HuH-7.5 (cell line): ENCODE measurements at places on chromosomes 4 and X.

DNA sequence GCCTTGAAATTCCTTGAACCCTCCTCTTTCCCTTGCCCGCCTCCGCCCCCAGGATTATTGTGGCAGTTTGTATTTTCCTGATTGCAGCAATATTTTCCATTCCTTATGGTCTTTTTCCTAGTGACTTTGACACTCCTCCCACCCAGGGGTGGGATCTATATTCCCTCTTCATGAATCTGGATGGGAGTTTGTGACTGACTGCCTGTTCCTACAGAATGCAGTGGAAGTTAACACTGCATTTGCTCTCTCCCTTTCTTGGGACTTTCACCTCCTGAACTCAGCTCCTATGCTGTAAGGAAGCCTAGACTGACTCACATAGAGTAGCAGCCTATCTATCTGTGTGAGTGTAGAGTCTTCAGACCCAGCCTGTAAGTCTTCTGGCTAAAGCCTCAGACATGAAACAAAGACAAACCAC is 2.2 kb downstream of the FUNDC2 start:
- DNase-seq = no peak

- no peak for DNase-seq
These were observed 74.6 kb downstream of the ANAPC4 start for GRCh38 chr4:25451676-25452075.

- no peak for DNase-seq
These were observed 111.4 kb upstream of the RXFP1 start for GRCh38 chr4:158410272-158410671.

GRCh38 chr4:795726-796119 is 30.2 kb downstream of the CPLX1 start:
- no peak for DNase-seq

GRCh38 chrX:150644422-150644821 is 48.8 kb upstream of the MTMR1 start:
- no peak for DNase-seq

GRCh38 chrX:108053218-108053617 is 8.4 kb downstream of the VSIG1 start:
- no peak for DNase-seq

GRCh38 chr4:38135201-38135600 is 175.0 kb downstream of the PTTG2 start:
- no peak for DNase-seq

- DNase-seq = no peak
These were observed 29.5 kb upstream of the RAB39B start for GRCh38 chrX:155293771-155294170.

- DNase-seq = no peak
These were observed 697.5 kb upstream of the GNPDA2 start for GRCh38 chr4:45423896-45424295.

- DNase-seq = no peak
These were observed 99.8 kb downstream of the AFAP1 start for GRCh38 chr4:7839856-7840255.

GRCh38 chr4:94011190-94011589 is 182.6 kb downstream of the ATOH1 start:
- DNase-seq = no peak

DNA sequence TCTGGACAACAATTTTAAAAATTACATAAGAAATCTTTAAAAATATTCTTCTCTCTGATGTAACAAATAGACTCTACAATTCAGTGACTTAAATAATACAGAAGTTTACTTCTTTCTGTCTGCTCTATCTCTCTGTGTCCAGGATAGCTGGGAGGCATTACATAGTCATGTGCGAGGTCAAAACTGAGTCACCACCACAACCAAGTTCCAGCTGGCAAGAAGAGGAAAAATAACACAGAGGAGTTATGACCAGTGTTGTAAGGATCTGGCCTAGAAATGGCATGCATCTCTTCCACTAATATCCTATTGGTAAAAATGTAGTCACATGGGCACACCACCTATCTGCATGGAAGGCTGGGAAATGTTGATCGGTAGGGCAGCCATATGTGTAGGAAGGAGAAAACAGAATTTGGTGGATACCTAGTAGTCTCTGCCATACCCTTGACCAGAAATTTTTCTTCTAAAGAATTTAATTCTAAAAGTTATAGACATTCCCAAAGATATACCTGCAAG is 39.4 kb upstream of the WDFY3 start:
- no peak for DNase-seq

DNA sequence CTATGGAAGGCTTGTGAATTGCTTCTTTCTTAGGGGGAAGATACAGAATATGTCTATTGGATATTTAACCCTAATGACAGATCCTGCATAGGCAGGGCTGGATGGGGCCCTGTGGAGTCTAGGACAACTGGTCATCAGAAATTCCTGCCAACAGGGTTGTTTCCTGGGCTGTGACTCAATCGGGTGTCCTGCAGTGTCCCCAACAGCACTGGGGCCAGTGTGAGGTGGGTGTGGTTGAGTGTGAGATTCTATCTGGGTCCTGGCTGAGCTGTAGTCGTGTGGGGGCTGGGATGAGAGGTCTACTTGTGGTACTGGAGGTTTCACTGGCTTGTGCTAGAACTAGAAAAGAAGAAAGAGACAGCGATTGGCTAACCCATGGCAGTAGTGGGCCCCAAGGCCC is 87.3 kb upstream of the WDR1 start:
- DNase-seq = no peak

DNA sequence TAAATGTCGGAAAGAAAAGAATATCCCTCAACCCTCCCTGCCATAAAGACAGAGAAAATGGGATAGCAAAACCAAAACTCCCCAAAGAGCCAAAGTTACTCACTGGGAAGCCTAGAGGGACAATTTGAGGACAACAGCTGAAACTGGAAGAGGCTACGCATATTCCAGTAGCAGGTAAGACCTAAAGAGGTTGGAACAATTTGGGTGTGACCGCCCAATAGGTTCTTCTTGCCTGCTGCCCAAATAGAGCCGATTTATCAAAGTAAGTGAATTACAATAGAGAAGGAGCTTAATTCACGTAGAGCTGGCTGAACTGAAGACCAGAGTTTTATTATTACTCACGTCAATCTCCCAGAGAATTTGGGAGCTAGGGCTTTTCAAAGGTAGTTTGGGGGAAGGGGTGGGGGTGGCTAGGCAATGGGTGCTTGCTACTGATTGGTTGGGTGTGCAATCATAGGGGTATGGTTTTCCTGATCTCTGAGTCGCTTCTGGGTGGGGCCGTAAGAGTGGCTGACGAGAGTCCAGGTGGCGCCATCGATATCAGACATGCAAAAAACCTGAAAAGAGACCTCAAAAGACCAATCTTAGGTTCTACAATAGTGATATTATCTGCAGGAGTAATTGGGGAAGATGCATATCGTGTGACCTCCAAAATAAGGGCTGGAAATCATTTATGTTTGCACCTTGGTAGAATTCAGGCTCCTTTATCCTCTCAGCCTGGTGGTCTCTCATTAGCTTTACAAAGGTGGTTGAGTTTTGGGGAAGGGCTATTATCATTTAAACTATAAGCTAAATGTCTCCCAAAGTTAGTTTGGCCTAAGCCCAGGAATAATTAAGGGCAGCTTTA is 39.0 kb upstream of the SLC7A3 start:
- no peak for DNase-seq

DNA sequence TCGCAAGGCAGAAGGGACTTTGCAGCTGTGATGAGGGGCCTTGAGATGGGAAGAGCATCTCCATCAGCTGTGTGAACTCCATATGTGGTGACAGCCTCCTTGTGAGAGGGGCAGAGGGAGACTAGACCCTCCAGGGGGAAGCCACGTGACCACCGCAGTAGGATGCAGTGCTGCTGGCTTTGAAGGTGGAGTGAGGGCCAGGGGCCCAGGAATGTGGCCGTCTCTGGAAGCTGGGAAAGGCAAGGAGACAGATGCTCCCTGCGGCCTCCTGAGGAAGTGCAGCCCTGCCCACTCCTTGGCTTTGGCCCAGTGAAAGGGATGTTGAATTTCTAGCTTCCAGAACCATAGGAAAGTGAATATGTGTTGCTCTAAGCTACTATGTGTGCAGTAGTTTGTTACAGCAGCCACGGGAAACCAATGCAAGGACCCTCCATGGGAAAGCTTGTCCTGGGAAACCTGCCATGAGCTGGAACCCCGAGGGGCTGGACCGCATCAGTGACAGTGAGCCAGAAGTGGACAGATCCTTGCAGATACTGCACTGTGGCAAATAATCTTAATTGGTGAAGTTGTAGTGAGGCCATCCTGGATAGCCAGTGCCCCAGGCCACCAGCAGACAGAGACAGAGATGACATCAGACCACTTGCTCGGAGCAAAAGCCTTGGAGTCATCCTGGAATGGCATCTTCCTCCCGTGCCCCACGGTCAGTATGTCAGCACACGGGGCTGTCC is 35.4 kb upstream of the SORCS2 start:
- no peak for DNase-seq

GRCh38 chr4:122450847-122451246 is 5.7 kb downstream of the IL2 start:
- DNase-seq = no peak

GRCh38 chr4:53717064-53717549 is 125.8 kb upstream of the LNX1 start:
- DNase-seq = no peak

DNA sequence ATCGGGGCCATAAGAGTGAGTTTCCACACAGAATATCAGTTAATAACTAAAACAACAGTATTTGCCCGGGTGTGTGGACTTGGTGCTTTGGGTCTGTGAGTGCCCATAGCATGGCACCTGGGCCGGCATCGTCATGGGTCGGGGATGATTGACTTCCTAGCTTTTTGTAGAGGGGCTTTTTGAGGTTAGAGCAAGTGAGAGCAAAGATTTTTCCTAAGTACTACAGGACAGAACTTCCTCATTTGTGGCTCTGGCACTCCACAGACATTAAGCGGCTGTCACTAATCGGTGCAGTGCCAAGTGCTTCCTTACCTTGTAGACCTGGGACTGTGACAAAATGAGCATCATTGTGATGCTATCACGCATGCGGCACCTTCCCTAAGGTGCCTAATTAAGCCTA is 81.0 kb downstream of the SHROOM2 start:
- no peak for DNase-seq

GRCh38 chrX:15911734-15912550 is 57.3 kb upstream of the AP1S2 start:
- DNase-seq = no peak

DNA sequence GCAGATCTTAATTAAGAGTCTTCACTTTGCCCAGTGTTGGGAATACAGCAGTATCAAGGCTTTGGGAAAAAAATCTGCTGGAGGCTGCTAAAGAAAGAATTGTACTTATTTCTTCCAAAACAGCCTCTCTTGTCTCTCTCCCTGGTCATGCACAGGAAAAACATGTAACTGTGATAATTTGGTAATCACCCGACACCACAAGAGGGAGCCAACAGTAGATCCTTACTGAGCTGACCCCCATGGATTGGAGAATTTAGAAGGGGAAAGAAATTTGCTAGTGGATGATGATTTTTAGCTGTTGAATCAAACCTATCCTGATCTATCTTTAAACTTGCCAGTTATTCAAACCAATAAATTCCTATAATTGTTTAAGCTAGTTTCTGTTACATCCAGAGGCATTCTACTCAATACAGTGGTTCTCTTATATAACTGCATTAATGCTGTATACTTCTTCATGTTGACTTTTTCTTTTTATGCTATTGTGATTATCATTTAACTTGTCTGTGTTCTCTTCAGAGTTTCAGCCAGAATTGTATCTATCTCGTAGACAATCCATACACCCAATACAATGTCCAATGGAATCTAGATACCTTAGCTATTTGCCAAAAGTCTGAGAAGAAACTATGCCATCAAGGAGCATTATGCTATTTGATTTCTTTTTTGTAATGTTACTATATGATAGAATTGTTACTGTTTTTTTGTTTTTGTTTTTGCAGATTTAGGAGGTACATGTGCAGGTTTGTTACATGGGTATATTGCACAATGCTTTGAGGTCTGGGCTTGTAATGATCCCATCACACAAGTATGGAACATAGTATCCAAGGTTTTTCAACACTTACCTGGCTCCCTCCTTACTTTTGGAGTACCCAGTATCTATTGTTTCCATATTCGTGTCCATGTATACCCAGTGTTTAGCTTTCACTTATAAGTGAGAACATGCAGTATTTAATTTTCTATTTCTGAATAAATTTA is 31.3 kb upstream of the ARHGEF38 start:
- peak; percentile 36 for DNase-seq

DNA sequence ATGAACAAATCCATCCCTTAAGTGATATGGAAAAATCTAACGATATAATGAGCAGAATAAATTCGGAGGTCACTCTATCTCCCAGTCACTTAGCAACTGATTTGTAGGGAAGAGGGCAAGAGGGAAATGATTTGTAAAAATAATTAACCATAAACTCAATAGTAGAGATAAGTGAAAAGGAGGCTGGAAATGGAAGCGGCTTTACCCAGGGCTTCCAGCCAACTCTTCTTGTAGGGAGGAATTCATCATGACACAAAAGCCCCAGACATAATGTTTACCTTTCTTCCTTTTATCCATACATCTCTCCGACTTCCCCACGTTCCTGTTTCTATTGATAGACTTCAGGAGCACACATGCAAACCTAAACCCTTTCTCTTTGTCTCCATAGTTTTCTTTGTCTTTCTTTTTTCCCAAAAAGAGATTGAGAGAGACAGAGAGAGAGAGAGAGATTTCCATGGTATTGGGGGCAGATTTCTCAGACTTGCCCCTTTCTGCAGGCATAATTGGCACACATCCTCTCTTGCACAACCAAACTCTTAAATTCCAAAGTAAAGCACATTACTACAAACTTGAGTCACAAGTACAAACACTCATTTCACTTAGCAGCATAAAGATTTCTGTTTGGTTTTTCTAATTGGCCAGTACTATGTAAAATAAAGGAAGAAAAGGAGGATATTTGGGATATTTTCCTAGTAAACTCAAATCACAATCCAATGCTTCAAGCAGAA is 140.9 kb downstream of the MAPK10 start:
- DNase-seq = no peak

DNA sequence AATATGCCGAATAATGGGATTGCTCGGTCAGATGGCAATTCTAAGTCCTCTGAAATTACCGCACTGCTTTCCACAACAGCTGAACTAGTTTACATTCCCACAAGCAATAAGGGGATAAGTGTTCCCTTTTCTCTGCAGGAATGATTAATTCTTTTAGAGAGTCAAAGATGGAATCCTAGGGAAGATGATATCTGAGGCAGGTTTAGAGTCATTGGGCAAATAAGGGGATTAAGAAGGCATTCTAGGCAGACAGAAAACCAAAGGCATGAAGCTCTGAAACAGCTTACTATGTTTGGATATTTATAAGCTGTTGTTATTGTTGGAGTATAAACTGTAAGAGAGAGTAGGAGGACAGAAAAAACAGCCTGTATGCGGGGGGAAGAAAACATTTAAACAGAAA is 85.7 kb downstream of the TET2 start:
- DNase-seq = no peak

- no peak for DNase-seq
These were observed 1286.6 kb downstream of the FSTL5 start for GRCh38 chr4:160877087-160877790.

GRCh38 chrX:80876877-80877276 is 67.2 kb upstream of the BRWD3 start:
- DNase-seq = no peak

- DNase-seq = no peak
These were observed 14.2 kb downstream of the DHRSX start for GRCh38 chrX:2486476-2487133.
